ENCODE measurements at places on chromosomes 3 and 15. TPM values are rescaled to one million over a fixed set of nuclear protein-coding genes. Genes with fewer than 3 reads are reported as not detected.

The FGF7 gene
- polyA plus RNA-seq, result 3.6 TPM

The RASGRP1 gene
- 0.76 TPM for polyA plus RNA-seq

The PTPRG gene
- 2.8 TPM for polyA plus RNA-seq

The POPDC2 gene
- 4.0 TPM for polyA plus RNA-seq

The TTC23 gene
- polyA plus RNA-seq, result 7.4 TPM

The ECT2 gene
- polyA plus RNA-seq, result 2.0 TPM

The WNT5A gene
- 1.3 TPM for polyA plus RNA-seq

The GOLGA6B gene
- polyA plus RNA-seq, result not detected

The GOLGA6L24 gene
- polyA plus RNA-seq, result not detected

The AADAC gene
- polyA plus RNA-seq, result 9.1 TPM

The HRG gene
- polyA plus RNA-seq, result not detected

The TPRG1 gene
- 1.2 TPM for polyA plus RNA-seq

The PLA2G4E gene
- polyA plus RNA-seq, result 0.05 TPM

The WWTR1 gene
- 18.9 TPM for polyA plus RNA-seq

The SLC24A5 gene
- polyA plus RNA-seq, result not detected

The SLC6A20 gene
- polyA plus RNA-seq, result 3.2 TPM

The CADM2 gene
- 0.31 TPM for polyA plus RNA-seq

The STRC gene
- 0.82 TPM for polyA plus RNA-seq

The SMARCC1 gene
- polyA plus RNA-seq, result 9.0 TPM

The FYTTD1 gene
- polyA plus RNA-seq, result 8.3 TPM

The TOP2B gene
- 17.7 TPM for polyA plus RNA-seq

The LRRIQ4 gene
- polyA plus RNA-seq, result not detected

The GNAT1 gene
- polyA plus RNA-seq, result not detected

The CLEC3B gene
- 12.8 TPM for polyA plus RNA-seq

The KIF15 gene
- 0.19 TPM for polyA plus RNA-seq

The OR5K2 gene
- polyA plus RNA-seq, result not detected

The MNS1 gene
- polyA plus RNA-seq, result 1.4 TPM

The MGA gene
- polyA plus RNA-seq, result 3.1 TPM

The CCR5 gene
- polyA plus RNA-seq, result 0.27 TPM

The SETMAR gene
- polyA plus RNA-seq, result 9.7 TPM

The NMNAT3 gene
- 5.7 TPM for polyA plus RNA-seq
